Right ventricle myocardium superior (tissue), 1 donor: ENCODE measurements at places on chromosomes 16 and 17.
A peak's percentile ranks its signal among the peaks of the same experiment; 100 is the strongest.

DNA sequence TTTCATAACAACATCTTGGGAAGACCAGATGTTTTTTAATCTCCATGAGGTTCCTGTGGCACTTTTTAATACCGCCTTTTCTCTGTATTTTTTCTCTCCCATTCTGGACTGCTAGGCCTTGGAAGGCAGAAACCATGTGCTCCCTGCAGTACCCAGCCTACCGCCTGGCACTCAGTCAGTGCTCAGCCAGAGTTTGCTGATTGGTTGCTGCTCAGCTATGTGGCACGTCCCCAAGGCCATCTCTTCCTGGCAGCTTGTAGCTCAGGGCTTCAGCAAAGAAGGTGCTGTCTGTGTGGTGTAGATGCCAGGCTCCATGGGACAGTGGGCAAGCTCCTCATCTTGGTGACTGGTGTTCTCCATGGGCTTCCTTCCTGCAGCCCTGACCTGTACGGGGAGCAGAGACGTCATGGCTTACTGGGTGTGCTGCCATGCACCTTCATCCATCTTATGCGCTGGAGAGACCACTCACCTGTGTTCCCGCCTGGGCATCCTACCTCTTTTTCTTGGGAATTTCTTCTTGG is 86.7 kb downstream of the CLEC16A start:
- DNase-seq, result peak; percentile 77

DNA sequence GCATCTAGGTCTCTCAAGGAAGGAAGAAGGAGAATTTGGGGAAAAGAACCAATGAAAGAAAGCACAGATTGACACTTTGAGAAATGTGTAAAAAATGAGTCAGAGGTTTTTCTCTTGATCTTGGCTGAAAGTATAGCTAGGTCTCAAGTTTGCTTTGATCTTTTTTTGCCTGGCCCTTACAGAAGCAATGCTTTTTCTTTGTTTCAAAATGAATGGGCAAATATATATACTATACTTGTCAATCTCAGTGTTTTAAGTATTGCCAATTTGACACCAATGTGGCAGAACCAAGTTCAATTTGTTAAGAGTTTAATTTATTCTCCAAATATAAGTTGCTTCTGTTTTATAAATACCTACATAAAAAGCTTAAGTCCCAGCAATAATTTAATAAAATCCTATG is 119.6 kb downstream of the PPM1E start:
- DNase-seq, result no peak

- DNase-seq, result peak; percentile 51
Observed at GRCh38 chr17:62628831-62629555, 1.5 kb downstream of the MRC2 start.

GRCh38 chr16:35187665-35188225 is 1728.3 kb downstream of the TP53TG3F start:
- no peak for DNase-seq

- DNase-seq, result no peak
Observed at GRCh38 chr17:73824321-73824720, 180.1 kb upstream of the SDK2 start.

DNA sequence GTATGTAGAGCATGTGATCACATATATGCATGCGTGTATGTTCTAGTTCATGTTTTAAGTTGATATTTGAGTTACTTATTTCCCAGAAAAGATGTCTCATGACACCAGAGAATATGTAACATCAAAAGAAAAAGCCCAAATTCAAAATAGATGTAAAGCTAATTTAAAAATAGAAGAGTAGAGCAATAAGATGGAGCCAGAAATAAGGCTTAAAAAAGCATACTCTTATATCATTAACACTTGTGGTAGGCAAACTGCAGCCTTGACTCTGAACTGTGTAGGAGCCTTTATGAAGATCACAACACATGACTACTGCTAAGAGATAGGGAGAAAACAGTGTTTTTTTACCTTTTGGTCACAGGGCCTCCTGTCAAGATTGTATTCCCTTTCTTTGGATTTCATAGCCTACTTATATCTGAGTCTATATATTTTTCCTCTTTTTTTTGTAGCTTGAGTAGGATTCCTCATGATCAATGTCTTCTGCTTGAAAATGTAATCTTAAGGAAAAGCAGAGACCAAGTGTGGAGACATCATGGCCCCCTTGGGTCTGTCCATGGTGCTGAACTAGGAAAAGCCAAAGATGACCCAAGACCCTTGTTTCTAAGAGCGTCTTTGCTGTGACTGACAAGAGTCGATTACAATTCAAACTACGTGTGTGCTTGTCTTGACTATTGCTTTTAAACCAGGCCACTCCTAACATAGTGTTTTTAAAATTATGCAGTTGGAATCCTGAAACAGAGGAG is 390.4 kb downstream of the SHISA9 start:
- no peak for DNase-seq

- no peak for DNase-seq
Observed at GRCh38 chr17:10648956-10649355, 8.2 kb downstream of the MYH3 start.

GRCh38 chr16:1416521-1416941 is 2.0 kb upstream of the UNKL start:
- no peak for DNase-seq

GRCh38 chr17:74467221-74467951 is 952 bp downstream of the CD300A start:
- DNase-seq, result peak; percentile 60

GRCh38 chr16:69762814-69763598 is 874 bp downstream of the WWP2 start:
- DNase-seq, result no peak

- no peak for DNase-seq
Observed at GRCh38 chr17:76336756-76337412, 16.8 kb downstream of the PRPSAP1 start.

DNA sequence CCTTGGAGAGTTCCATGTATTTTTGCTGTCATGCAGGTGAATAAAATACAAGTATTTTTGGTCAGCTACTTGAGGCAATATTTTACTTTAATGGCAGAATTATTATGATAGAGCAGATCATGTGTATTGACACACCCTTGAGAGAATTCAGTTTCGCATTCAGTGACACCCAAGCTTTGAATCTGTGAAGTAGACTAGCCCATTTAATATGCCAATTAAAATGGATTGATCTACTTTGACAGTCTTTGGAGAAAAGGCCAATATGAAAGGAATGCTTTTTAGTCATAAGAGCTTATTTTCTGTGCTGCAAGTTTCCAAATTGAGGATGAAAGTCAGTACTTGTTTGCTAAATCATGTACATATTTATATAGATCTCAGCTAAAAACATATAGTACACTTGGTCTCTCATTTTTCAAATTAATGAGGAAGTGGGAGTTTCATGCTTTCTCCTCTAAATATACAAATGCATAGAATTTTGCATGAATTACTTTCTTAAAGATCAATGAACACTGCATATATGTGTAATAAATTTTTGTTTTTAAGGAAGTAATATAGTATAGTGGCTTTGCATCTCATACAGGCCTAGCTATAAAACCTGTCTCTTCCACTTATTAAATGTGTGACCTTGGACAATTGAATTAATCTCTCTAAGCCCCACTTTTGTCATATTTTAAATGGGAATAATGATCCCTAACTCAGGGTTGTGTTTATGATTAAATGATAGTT is 161.5 kb downstream of the PHKB start:
- no peak for DNase-seq

DNA sequence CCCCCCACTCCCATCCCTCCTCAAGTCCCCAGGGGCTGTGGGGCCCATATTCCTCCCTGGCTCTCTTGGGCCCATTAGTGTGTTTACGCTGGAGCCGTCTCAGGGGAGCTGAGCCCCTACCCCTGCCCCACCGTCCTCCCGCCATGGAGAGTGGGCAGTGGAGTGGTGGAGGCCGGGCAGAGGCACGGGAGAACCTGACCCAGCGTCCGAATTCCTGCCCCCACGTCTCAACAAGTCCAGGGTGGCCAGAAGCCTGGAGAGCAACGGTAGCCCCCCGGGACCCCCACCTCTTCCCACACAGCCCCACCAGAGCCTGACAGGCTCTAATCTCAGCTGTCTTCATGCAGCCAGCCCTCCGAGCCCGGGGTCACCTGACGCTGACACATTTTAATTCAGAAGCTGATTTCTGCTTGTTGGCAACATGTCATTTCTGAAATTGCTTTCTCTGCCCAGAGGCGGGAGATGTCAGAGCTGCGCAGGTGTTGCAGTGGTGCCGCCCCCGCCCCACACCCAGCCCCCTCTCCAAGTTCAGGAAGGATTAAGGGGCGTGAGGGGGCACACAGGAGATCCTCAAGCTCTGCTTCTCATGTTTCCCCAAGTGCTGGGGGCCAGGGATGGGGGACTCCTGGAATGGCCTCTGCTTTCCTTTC is 32.6 kb downstream of the WNT9B start:
- no peak for DNase-seq

DNA sequence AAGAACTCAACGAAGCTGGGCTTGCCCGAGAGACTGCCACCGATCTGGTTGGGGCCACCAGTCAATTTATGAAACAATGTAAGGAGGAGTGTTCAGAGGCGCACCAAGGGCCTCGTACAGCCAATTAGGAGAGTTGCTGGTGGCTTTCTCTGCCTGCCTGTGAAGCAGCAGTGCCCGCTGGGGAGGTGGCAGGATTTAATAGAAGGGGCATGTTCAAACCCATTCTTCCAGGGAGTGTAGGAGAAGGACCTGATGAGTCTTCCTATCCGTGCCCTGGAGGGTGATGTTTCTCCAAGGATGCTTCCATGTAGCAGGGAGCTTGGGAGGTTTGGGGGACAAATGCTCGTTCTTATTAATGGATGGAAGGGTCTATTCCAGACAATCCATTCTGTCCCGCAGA is 178.4 kb downstream of the CCDC182 start:
- no peak for DNase-seq

DNA sequence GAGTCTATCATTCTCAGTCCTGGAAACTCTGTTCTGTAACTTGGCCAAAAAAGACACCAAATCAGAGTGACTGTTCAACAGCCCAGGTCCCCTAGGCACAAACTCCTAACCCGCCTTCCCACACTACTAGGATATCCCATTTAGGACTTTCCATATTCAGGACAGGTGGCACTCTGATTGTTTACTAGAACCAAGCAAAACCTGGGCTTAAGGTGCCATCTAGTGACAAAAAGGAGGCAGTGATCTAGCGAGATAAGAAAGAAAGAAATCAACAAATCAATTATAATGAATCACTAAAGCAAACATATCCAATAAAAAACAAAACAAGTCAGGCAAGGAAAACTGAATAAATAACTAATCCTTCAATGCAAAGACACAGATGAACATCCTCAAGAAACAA is 203.9 kb downstream of the CEP112 start:
- no peak for DNase-seq

- DNase-seq, result no peak
Observed at GRCh38 chr16:81483064-81483969, 38.7 kb downstream of the CMIP start.

GRCh38 chr17:7408252-7408727 is 645 bp downstream of the NLGN2 start:
- DNase-seq, result no peak

DNA sequence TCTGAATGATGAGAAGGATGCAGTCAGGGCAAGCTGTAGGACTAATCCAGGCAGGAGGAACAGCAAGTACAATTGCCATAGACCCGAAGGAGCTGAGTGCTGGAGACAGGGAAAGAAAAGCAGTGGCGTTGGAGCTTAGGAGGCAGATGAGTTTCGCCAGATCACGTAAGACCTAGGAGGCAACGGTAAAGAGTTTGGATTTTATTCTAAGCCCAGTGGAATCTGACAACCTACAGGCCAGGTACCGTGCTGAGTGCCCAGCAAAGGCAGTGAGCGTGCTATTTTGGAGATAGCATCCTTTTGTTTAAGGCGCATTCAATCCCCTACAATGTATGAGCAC is 1.2 kb downstream of the USP43 start:
- DNase-seq, result no peak

DNA sequence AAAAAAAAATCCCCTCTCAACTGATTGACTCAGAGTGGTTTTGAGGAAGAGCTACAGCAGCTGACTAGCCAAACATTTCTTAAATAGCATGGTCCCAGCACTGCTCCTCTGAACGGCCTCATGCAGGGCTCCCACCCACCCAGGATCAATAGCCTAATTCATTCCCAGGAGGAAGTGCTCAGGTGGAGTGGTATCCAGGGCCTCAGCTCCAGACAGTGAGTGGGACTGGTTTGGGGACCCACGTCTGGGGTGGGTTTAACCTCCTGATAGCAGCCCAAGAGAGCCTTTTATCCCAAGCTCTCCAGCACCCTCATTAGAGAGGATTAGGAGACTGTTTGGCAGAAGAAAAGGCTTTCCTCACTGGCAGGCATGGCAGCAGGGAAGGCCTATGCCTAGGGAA is 68.5 kb upstream of the CDH5 start:
- no peak for DNase-seq

- DNase-seq, result no peak
Observed at GRCh38 chr17:58920773-58921172, 165.1 kb downstream of the PPM1E start.

DNA sequence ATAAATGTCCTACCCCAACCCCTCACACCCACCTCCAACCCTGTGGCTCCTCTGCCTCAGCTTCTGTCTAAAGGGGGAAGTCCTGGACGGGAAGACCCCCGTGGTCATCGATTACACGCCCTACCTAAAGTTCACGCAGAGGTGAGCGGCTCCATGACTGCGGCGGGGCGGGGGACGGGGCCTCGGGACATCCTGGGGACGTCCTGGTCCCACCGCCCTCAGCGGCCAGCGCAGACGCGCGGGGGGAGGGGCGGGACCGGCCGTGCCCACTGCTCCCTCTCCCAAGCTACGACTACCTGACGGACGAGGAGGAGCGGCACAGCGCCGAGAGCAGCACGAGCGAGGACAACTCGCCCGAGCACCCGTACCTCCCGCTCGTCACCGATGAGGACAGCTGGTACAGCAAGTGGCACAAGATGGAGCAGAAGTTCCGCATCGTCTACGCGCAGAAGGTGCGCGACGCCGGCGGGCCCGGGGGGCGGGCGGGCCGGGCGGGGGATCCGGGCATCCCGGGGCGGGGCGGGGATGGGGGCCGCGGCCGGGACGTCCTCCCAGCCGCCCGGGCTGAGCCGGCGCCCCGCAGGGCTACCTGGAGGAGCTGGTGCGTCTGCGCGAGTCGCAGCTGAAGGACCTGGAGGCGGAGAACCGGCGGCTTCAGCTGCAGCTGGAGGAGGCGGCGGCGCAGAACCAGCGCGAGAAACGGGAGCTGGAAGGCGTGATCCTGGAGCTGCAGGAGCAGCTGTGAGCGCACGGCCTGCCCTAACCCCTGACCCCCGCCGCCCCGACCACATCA is 6.7 kb downstream of the RUNDC3A start:
- DNase-seq, result no peak

DNA sequence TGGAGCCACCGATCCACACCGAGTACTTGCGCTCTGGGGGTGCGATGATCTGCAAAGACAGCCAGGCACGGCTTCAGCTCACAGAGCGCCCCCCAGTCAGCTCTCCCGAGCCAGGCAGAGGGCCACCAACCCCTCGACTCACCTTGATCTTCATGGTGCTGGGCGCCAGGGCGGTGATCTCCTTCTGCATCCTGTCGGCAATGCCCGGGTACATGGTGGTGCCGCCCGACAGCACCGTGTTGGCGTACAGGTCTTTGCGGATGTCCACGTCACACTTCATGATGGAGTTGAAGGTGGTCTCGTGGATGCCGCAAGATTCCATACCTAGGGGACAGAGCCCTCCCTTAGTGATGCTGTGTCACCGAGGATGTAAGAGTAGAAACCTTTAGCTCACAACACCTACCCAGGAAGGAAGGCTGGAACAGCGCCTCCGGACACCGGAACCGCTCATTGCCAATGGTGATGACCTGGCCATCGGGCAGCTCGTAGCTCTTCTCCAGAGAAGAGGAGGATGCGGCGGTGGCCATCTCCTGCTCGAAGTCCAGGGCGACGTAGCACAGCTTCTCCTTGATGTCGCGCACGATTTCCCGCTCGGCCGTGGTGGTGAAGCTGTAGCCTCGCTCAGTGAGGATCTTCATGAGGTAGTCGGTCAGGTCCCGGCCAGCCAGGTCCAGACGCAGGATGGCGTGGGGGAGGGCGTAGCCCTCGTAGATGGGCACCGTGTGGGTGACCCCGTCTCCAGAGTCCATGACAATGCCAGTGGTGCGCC is 1.6 kb downstream of the ACTG1 start:
- no peak for DNase-seq
